ENCODE measurements at places on chromosomes 11 and 22.

DNA sequence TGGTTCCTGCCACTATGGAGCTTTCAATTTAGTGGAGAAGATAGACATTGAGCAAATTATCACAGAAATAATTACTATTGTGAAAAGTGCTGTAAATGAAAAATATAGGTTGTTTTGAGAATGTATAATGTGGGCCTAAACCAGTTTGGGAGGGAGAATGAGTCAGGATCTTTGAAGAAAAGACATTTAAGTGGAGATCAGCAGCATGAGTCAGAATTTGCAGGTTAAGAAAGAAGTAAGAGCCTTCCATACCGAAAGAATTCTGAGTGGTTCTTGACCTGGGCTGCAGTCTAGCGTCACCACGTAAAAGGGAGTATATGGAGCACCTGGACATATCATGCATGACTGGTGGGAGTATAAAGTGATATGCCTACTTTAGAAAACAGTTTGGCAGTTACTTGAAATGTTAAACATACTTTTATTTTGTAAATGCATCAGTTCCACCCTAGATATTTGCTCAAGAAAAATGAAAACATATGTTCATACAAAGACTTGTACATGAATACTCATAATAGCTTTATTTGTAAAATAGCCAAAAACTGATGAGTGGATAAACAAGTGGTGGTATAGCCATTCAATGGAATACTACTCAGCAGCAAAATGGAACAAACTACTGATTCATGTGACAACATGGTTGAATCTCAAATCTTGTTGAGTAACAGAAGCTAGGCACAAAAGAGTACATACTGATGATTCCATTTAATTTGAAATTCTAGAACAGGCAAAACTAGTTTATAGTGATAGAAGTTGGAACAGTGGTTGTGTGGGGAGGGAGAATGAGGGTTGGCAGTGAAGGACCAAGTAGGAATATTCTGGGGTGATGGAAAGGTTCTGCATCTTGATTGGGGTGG, 99.2 kb downstream of the STIM1 start:
- no peak for DNase-seq

DNA sequence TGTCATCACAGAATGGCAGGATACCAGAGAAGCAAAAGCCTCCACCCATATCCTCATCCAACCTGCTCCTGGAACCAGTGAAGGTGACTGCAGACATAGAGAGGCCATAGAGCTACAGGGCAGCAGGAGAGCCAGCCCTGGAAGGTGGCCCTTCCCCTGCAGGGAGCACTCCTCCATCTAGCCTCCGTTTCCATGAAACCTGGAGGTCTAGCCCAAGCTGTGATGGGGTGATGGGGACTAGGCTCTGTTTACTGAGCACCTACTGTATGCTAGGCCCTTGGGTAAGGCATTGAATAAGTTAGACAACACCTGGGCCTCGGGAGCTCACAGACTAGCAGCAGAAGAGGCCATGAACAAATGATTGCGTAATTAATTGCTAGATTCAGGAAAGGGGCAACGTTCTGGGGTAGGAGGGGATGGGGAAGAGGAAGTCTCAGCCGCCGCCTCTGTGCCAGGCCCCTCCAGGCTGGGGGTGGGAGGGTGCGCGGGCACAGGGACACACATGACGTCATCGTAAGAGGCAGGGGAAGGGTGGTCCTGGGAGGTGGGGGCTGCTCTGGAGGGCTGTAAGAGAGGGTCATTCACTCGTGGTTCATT, 784 bp upstream of the SYNGR1 start:
- no peak for DNase-seq

DNA sequence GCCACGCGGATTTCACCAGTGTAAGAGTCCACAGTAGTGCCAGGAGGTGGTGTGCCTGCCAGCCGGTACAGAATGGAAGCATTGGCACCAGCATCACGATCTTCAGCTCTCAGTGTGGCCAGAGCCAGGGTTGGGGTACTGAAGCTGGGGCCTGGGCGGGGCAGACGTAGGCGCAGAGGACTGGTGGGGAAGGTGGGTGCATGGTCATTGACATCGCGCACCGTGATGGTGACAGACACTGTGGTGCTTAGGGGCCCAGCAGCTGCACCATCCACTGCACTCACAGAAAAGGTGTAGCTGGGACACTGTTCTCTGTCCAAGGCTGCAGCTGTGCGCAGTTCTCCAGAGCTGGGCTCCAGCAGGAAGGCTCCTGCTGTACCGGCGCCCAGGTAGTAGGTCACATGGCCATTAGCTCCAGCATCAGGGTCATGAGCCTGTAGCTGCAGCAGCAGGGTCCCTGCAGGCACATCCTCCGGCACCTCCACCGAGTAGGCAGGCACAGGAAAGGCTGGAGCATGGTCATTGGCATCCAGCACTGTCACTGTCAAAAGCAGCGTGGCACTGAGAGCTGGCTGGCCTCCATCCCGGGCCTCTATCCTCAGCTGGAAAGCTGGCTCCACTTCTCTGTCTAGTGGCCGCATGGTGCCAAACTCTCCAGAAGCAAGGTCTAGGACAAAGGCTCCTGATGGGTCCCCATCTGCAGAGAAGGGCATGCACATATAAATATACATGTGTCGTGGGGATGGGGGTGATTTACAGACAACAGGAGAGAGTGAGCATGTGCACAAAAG, 7.9 kb upstream of the TPP1 start:
- no peak for DNase-seq

- no peak for DNase-seq
Observed at GRCh38 chr11:92765965-92766371, 203.5 kb upstream of the MTNR1B start.

- DNase-seq, result no peak
Observed at GRCh38 chr11:106961048-106961447, 57.2 kb downstream of the GUCY1A2 start.

DNA sequence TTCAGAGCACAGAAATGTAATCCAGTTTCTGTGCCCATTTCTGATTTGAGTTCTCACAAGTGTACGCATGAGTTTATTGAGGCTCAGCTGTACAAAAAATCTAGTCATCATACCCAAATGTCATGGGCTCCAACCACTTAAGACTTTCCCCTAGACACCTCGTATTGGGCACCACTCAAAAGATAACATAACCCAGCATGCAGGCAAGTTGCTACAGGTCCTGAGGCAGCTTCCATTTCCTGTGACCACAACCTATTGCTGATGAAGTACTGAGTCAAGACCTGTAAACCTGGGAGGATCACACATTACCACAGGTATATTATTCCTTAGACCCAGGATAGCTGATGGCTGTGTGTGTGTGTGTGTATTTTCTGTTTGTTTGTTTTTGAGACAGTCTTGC, 95.2 kb downstream of the MRTFA start:
- DNase-seq, result no peak

GRCh38 chr22:49667236-49667635, 160.4 kb downstream of the BRD1 start:
- DNase-seq, result no peak

GRCh38 chr11:36388951-36389350, 92.9 kb downstream of the PRR5L start:
- DNase-seq, result no peak

- DNase-seq, result no peak
Observed at GRCh38 chr11:57313071-57313787, 11.5 kb downstream of the TNKS1BP1 start.

GRCh38 chr22:30183861-30184278, 62.7 kb downstream of the LIF start:
- DNase-seq, result peak; percentile 70

- no peak for DNase-seq
Observed at GRCh38 chr22:22166941-22167713, 77.5 kb upstream of the VPREB1 start.

GRCh38 chr11:35017528-35018342, 101.3 kb downstream of the PDHX start:
- no peak for DNase-seq

GRCh38 chr11:121157756-121158155, 56.7 kb downstream of the TECTA start:
- DNase-seq, result no peak

- DNase-seq, result no peak
Observed at GRCh38 chr11:64563966-64564365, 27.1 kb upstream of the SLC22A12 start.

GRCh38 chr11:2699185-2699530, 636 bp downstream of the KCNQ1OT1 start:
- no peak for DNase-seq

DNA sequence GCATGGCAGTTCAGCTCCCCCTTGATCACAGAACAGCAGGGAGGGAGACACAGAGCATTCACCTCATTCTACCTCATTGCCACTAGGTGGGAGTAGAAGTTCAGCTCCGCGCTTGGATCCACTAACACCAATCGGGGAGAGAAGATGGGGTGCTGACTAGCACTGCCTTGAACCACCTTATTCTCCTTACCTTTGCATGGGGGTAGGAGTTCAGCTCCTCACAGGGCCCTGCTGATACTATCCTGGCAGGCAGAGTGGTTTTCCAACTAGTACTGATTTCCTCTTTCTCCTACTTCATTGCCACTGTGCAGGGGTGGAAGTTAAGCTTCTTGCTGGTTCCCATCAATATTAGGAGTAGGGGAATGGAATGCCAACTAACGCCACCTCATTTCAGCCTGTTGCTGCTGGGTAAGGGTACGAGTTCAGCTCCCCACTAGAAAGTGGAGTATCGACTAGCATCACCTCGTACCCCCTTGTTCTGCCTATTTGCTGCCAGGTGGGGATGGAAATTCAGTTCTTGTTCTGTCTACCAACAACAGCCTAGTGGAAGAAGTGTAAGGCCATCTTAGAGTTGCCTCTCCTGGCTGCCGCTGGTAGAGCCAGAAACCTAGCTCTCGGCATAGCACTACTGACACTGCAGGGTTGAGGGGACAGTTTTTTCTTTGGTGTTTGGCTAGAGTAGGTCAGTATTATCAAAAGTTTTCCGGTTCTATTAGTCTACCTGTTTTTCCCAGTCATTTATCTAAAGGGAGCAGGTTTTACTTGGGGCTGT, 550.9 kb upstream of the CCDC90B start:
- DNase-seq, result peak; percentile 26

GRCh38 chr11:75249704-75250103, 9.1 kb downstream of the TPBGL start:
- DNase-seq, result no peak

DNA sequence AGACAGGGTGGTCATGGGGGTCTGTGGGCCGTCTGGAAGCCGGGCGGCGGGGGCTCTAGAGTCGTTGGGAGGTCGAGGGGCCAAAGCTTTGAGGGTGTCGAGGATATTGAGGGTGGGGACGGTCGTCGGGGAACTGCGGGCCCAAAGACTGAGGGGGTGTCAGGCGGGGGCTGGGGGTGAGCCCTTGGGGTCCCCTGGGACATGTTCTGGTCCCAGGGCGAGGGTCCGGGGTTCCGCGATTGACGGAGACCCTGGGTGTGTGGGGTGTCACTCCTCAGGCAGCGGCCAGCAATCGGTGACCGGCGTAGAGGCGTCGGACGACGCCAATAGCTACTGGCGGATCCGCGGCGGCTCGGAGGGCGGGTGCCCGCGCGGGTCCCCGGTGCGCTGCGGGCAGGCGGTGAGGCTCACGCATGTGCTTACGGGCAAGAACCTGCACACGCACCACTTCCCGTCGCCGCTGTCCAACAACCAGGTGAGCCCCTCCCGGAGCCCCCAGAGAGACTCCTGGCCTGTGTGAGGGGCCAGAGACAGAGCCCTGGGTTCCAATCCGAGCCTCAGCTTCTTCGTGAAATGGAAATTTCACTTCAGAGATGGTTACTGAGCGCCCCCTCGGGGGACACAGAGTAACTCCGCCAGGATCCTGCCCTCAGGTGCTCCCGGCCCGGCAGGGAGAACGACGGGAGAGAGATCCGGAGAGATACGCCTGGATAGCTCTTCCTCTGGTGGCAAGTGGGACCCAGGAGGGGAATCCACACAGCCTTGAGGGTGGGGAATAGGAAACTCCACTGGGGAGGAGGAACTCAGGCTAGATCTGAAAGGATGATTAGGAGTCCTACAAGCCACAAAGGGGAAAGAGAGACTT, 714 bp downstream of the SDF2L1 start:
- peak; percentile 54 for DNase-seq

- DNase-seq, result no peak
Observed at GRCh38 chr11:59552844-59553243, 41.5 kb downstream of the OR4D9 start.

DNA sequence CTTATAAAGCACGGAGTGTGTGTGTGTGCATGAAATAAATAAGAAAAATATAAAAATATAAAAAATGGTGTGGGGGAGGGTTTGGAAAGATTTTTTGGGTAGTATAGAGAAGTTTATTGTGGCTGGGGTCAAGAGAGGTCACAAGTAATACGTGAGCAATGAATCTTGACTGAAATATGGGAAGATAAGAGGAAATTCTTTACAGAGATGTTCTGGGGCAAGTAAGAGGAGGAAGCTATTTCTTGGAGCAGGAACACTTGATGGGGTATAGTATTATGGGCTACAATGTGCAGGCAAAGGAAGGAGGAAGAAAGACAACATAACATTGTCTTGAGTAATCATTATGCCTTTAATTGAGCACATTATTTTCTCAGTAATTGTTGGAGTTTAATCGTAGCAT, 2.1 kb downstream of the HBD start:
- DNase-seq, result no peak

GRCh38 chr22:28222976-28223745, 304.1 kb upstream of the PITPNB start:
- DNase-seq, result no peak

- DNase-seq, result peak; percentile 75
Observed at GRCh38 chr11:6757373-6757967, 14.3 kb downstream of the OR2AG2 start.

DNA sequence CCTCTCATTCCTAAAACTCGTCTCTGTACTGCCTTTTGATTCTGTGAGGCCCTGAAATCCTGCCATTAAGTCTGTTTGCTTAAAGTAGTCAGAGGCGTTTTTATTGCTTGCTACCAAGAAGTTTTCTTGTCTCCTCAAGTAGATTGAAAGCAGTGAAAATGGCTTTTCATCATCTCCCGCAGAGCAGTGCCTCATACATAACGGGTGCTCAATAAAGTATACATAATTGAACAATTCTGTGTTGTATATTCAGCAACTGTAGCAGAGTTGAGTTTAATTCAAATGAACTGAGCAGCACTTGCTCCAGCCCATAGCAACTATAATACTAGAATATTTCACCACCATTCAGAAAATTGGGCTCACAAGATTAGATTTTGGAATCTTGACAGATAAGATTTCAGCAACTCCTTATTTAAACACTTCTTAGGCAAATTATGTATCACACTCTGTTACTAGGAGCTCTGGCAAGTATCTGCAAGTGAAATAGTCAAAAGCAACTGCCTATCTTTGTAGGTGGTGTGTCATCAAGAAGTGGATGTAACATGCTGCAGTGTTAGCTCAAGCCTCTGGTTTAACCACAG, 20.0 kb downstream of the FIBIN start:
- DNase-seq, result peak; percentile 16

GRCh38 chr11:100445231-100445735, 241.8 kb upstream of the ARHGAP42 start:
- DNase-seq, result peak; percentile 12
